ENCODE measurements at places on chromosomes 6 and 20.

GRCh38 chr6:22499815-22500214, 69.6 kb upstream of the HDGFL1 start:
- DNase-seq = no peak

DNA sequence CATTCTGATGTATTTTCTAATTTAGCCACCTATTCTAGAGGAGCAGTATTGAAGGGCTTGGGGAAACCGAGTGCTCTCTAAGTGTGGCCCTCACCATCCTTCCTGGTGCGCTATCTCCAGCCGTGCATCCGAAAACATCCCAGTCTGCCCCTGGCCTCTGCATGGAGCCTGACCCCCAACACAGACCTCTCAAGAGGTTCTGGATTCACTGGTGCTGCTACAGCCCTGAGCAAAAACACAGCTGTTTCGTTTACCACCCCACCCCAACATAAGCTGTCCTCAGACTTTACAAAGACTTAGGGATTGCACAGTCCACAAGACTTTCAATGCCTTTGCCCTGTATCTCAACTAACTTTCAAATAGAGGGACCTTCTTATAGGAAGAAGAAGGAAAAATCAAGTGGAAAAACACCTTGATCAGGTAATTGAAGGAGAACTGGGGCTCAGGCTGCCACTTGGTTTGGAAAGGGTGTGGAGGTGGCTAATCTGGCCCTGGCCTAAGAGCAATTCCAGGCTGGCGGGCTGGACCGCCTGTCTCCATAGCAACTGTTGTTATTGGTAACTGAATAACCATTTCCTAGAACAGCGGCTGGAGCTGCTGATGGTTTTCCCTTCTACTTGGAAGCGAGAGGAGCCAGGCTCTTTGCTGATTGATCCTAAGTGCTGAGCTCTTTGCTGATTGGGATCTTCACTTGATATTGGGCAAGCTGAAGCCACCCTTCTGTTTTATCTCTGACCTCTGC, 90.2 kb upstream of the TOX2 start:
- DNase-seq = no peak

DNA sequence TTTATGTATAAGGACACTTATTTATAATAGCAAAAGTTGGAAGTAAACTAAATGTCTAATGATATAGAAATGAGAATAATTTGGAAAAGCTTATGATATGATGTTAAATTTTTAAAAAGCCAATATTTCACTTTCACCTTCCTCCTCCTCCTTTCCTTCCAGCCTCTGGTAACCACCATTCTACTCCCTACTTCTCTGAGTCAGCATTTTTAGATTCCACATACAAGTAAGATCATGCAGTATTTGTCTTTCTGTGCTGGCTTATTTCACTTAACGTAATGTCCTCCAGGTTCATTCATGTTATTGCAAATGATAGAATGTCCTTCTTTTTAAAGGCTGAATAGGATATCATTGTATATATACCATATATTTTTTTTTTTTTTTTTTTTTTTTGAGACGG, 180.2 kb downstream of the RNF144B start:
- DNase-seq = no peak

GRCh38 chr6:142647449-142648035, 297.4 kb downstream of the HIVEP2 start:
- no peak for DNase-seq

- DNase-seq = no peak
Measured at GRCh38 chr6:26107935-26108334, 20.7 kb downstream of the HFE start.

- no peak for DNase-seq
Measured at GRCh38 chr20:13338097-13338661, 117.1 kb downstream of the ISM1 start.

DNA sequence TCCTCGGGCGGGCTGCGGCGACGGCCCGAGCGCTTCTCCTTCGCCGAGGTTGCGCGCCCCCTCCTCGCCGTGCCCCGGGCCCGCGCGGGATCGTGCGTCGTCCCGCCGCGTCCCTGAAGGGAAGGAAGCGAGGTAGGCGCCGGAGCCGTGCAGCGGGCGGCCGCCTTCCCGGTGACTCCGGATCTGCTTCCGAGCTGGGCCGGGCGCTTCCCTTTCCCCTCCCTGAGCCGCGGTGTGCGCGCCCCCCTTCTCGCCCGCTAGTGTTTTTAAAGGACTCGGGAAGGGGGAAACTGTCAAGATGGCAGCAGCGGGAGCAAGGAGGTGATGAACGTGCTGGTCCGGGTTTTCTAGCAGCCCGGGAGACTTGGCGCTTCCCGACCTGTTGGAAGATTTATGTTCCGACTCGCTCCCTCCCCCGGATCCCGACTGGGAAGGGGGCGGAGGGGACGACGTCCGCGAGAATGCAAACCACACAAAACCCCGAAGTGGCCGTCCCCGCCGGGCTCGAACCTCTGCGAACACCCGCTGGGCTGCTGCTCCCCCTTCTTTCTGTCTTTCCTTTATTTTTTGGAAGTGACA, 744 bp upstream of the FOXO3 start:
- DNase-seq = peak; percentile 48
